HCEC 1CT (cell line): ENCODE measurements at places on chromosomes 2 and 18.
A peak's percentile ranks its signal among the peaks of the same experiment; 100 is the strongest.

DNA sequence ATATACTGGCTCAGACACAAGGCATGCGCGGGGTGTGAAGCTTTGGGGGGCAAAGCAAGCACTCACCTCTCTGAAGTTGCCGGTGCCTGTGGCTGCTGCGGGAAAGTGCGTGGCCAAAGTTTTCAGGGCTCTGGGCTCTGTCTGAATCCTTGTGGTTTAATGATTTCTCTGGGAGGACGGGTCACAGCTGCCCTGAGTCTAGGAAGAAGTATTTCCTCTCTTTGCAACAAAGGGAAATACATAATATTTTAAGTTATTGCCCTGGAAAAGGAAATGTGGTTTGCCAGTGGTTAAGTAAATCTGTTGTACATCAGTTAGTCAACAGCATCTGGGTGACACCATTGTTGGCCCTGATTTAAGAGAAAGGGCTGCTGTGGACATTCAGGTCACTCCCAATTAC is 56.7 kb upstream of the ZDBF2 start:
- DNase-seq, result no peak

DNA sequence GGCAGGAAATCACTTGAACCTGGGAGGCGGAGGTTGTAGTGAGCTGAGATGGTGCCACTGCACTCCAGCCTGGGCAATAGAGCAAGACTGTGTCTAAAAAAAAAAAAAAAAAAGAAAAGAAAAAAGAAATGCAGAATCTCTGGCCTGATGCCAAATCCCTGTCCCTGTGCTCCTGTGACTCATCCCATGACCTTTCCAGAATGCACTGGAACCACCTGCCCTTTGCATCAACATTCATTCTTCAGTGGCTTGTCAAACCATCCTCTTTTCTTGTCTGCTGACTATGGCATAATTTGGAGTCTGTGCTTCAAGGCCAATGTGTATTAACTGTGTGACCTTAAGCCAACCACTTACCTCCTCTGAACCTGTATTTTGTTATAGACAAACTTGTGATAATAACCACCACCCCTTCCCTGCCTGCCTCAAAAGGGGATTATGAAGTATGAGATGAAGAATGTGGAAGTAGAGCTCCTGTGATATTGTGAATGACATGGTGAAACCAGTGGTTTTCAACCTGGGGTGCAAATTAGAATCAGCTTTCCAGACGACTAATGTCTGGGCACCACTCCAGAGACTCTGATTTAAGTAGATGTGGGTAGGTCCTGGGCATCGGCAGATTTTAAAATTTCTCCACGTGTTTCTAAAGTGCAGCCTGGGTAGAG is 189.3 kb downstream of the CLIP4 start:
- peak; percentile 29 for DNase-seq

DNA sequence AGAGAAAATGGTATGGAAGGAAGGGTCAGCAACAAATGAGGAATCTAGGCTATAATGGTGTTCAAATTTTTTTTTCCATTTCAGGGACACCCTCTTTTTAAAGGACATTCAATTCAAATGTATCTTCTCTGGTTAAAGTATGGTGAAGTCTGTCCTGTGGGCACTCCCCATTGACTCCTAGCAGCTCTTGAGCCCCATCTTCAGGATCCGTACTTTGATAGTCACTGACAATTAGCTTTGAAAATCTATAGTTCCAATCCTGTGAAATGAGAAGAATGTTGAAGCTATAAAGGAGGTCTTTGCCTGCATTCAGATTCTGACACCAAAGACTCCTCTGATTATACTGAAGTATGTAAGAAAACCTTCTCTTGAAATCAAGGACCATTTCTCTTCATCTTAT is 43.3 kb downstream of the KCNH7 start:
- DNase-seq, result peak; percentile 31

DNA sequence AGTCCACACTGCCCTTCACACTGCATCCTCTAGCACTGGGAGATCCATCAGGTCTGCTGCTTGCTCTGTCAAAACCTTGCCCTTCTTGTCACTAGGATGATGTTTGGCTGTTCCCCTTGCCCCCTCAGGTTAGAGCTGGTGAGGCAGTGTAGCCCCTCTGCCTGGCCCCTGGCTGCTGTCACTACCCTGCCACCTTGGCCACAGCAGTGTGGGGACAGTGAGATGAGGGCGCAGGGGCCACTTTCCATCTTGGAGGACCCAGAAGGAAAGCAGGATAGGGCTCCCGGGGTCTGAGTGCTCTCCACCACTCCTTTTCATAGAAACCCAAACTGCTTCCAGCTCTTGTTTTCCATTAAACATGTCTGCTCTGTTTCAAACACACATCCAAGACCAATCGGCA is 19.9 kb downstream of the THSD7B start:
- no peak for DNase-seq

DNA sequence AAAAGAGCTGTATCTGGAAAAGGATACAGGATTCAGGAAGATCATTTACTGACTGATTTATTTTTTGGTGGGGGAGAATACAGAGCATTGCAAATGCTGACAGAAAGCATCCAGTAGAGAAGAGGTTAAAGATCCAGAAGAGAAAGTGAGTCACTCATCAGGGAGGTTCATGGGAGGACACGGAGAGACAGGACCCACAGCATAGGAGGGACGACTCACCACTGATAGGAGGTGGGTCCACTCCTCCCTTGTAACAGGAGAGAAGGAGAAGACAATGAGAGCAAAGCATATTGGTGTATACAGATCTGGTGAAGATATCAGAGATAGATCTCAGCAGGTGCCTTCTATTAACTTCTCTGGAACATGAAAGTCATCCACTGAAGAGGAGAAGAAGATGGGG is 142.4 kb upstream of the AQP4 start:
- DNase-seq, result no peak

GRCh38 chr18:6509832-6510231 is 95.1 kb upstream of the L3MBTL4 start:
- no peak for DNase-seq

- DNase-seq, result no peak
These were observed 105.1 kb downstream of the NDUFA10 start for GRCh38 chr2:239919774-239920692.

DNA sequence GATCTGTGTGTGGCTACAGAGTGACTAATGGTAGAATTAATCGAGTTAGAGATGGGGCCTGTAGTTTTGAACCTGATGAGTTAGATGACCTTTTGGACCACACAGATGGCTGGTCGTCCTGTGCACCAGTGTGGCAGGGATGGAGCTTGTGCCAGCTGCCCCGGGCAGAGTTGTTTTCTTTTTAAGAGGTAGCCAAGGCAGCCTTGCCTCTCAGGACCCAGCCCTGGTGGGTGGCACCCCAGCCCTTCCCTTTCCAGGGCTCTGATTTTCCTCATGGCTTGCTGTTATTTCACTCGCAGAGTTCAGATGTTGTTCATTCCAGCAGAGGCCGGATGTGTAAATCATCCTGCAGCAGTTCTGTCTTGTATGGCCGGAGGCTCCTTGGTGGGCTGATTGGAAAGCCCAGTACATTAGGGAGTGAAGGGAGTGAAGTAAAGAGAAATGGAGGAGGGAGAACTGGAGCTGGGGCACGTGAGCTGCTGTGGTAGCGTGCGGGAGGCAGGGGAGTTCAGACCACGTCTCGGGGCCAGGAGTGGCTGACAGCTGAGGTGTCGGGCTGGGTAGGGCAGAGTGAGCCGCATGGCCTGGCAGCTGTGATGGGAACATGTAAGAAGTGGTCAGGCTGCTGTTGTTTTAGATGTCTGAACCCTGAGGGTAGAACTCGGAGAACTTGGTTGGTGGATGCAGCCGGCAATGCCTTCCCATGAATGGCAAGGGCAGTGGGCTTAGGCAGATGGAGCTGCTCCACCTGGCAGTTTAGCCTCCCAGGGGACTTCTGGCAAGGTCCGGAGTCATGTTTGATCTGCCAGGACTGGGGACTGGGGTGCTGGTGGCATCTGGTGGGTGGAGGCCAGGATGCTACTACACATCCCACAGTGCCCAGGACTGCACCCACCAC is 28.8 kb downstream of the ASAP2 start:
- peak; percentile 71 for DNase-seq

GRCh38 chr2:178238154-178238521 is 43.8 kb downstream of the OSBPL6 start:
- peak; percentile 81 for DNase-seq

GRCh38 chr2:187360286-187360685 is 87.8 kb downstream of the CALCRL start:
- peak; percentile 16 for DNase-seq

- no peak for DNase-seq
These were observed 200.1 kb downstream of the BCL11A start for GRCh38 chr2:60353406-60353800.

DNA sequence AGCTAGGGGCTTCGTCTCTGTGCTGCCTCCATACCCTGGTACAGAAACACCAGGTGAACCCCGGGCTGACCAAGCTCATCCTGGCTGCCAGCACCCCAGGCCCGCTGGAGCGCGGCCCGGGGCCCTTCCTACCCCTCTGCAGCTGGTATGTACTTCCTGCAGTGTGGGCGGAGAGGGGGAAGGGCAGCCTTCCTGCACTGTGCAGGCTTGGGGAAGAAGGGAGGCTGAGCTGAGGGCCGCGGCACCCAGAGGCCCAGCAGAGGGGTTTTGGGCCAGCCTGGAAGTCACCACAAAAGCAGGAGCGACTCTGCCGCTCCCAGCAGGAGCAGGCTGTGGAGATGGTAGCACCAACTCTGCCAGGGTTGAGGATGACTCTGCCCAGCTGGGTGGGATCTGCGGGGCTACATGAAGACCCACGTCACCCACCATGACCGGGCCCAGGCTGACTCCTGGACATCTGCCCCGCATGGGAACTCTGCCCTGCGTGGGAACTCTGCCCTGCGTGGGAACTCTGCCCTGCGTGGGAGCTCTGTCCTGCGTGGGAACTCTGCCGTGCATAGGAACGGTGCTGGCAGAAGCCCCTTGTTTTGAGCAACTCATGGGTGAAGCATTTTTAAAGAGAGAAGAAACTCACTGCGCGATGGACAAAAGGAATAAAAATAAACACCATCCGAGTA is 273.3 kb downstream of the NDUFA10 start:
- DNase-seq, result no peak

GRCh38 chr2:219496825-219497494 is 1.7 kb upstream of the GMPPA start:
- no peak for DNase-seq

- DNase-seq, result no peak
These were observed 68.9 kb upstream of the CNGA3 start for GRCh38 chr2:98277162-98277859.

- DNase-seq, result no peak
These were observed 94.4 kb downstream of the RHOB start for GRCh38 chr2:20541294-20541640.

DNA sequence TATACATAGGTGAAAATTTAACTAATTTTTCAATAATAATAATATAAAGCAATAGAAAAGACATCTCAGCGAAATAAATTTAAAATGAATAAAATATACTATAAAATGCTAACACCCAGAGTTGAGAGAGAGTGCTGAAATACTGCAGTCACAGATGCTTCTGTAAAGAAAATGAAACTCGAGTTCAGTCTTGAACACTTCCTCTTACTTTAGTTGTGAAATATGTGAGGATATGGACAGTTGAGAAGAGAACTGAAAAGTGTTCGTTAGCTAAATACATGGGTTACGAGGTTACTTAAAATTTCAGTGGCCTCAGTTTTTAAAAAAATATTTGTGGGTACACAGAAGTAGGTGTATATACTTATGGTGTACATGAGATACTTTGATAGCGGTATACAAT is 106.8 kb downstream of the DNAH7 start:
- no peak for DNase-seq

GRCh38 chr2:198657512-198658121 is 800.1 kb downstream of the SATB2 start:
- DNase-seq, result peak; percentile 47

- DNase-seq, result no peak
These were observed 125.9 kb upstream of the CYRIA start for GRCh38 chr2:16791496-16791895.

DNA sequence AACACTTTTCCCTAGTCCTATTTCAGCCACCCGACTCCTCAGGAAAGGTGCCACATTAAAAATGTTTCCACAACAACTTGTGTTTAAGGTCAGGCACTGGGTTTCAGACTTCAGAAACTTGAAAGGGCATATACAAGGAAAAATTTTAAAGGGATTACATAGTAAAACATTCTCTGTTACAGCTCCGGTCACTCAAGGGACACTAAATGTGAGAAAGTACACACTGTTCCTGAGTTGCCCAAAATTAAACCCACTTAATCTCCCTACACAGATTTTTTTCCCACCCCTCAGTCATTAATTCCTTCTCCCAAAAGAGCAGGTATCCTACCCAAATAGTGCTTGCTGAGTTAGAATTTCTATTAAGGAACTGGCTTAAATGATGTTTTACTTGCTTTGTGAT is 14.2 kb downstream of the STK39 start:
- DNase-seq, result no peak

DNA sequence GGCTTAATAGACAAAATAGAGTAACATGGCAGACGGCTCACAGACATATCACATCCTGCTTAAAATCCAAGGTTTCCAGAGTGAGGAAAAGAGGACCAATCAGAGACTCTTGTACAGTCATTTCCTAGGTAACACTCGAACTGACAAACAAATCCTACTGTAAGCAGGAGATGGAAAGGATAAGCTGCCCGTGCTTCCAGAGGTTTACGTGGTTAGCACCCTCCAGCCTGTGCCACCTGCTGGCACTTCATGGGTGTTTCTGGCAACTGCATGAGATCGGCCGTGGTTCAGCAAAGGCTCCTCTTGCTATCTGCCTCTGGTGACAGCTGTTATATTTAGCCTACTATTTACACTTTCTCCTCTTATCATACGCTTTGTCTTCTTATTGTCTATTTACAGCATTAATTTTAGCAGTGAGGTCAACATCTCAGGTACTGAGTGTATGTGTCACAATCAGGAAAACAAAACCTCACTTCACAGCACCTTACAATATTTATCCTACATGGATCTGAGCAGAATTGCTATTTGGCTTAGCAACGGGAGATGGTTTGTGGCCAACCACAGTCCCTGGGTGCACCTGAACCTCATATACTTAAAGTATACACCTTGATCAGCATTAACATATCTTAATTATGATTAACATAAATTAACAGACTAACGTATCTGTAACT is 226.9 kb downstream of the TMEM163 start:
- DNase-seq, result no peak

- peak; percentile 57 for DNase-seq
These were observed 12.1 kb downstream of the MXD1 start for GRCh38 chr2:69926849-69927515.

DNA sequence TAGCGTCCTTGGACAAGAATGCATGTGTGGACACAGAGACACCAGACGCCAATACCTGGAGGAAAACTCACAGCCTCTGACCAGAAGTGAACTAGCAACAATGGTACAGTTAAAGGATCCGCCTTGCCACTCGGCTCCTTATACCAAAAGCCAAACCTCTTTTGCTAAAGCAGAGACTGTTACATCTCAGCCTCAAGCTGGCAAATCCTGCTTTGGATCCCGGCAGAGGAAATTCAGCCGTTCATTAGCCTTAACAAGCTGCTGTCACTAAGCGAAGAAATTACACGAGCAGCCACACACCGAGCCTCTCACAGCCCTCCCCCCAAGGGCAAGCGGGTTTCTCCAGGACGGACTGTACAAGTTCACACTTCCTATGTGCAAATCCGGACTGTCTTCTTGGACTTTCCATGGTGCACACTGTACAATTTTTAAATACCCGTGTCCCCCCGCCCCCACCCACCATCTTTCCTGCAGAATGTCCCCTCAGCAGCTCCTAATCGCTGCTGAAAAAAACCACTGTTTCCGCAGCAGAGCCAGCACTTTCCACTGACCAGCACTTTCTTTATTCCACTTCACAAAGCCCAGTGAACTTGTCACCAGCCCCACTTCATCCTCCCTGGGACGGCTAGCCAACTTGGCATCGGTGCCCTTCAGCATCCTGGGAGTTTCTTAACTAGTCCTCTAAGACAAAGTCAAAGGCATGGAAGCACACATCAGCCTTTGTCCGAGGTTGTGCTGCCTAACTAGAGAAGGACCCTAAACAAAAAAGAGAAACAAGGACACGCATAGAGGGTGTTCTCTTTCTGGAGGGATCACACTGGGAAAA is 1.5 kb downstream of the KLF7 start:
- DNase-seq, result peak; percentile 54
